ENCODE measurements at places on chromosomes 2 and 18. TPM values are rescaled to one million over a fixed set of nuclear protein-coding genes. Genes with fewer than 3 reads are reported as not detected.

GRCh38 chr2:41782306-41783158 lies 265.3 kb upstream of the PKDCC start:
- DNase-seq = no peak

Gene STK39
- total RNA-seq = 5.0 TPM

- DNase-seq = no peak
Measured at GRCh38 chr2:60116161-60116875, 437.1 kb downstream of the BCL11A start.

DNA sequence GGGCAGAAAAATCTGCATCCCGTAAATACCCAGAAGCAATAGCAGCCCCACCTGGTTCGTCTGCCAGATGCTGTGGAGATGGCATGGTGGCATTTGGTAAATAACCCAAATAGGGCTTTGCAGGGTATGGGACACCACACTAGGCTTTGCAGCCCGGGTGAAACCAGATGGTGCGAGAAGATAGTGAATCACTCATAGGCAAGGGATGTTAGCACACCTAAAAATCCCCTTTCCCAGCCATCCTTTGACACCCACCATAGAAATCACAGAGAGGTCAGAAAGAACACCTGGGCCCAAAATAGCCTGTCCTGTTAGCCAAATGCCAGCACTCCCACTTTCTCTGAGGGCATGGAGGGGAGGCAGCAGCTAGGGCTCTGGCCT lies 47.6 kb downstream of the BCL11A start:
- no peak for DNase-seq

- no peak for DNase-seq
Measured at GRCh38 chr18:30982285-30982992, 60.1 kb downstream of the DSC3 start.

All from uterus (tissue), 4 donors.